ENCODE measurements at places on chromosomes 13 and 19. TPM values are rescaled to one million over a fixed set of nuclear protein-coding genes. Genes with fewer than 3 reads are reported as not detected.

- no peak for DNase-seq
Measured at GRCh38 chr13:73998631-73999030, 135.6 kb downstream of the KLF12 start.

Gene GPC6
- 3.2 TPM for total RNA-seq

Gene S1PR2
- total RNA-seq = 2.0 TPM

Gene ZNF625
- 7.9 TPM for total RNA-seq

DNA sequence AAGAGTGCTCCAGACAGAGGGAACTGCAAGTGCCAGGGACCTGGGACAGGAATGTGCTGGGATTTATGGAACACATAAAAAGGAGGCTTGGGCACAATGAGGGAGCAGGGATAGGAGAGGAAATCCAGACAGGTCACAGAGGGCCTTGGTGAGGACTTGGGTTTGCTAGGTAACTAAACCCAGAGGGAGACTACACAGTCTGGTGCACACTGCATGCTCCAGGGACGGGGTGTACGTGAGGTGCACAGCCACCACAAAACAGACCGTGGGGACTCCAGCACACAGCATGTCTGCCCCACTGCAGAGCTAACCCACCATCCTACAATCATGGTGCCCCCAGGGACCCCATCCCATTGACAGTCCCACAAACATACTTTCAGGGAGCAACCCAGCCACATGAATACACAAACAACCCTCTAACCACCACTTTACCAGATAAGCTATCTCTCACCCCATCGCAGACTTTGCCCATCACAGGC, 5.5 kb upstream of the ZFP36 start:
- DNase-seq = no peak

DNA sequence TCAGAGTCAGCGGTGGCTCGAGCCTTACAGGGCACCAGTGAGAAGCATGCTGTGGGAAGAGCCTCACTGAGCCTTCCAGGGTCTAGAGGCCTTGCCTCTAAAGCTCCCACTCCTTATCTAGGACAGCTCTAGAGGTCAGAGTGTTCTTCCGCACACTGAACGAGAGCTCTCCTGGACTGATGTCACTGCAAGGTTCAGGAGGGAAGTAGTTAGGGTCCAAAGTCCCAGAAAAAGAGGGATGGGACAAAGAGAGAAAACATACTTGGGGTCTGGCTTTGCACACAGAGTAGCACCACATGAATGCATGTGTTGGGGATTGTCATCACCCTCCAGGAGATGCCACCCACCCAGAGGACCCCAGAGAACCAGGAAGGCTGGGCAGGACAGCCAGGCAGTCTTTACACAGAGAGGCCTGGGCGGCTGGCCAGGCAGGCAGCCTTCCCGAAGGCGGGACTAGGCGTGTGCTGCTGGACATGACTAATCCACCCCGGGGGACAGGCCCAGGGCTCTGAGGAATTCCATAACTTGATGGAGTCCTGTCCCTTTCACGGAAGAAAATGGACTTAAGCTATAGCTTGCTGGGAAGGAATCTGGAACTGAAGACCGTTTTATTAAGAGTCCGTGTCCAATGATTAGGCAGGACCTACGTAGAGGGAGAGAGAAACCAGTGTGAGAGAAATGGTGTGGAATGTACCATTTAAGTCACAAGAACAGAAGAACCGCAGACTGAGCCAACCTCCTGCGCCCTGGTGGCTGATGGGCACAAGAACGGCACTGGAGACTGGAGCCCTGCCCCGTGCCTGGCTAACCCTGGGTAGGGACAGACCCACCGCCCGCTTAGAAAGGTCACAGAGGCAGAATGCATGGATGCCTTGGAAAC, 16.6 kb upstream of the EPHX3 start:
- peak; percentile 87 for DNase-seq
